RPMI8226 (cell line): ENCODE measurements at places on chromosomes 4 and X.

DNA sequence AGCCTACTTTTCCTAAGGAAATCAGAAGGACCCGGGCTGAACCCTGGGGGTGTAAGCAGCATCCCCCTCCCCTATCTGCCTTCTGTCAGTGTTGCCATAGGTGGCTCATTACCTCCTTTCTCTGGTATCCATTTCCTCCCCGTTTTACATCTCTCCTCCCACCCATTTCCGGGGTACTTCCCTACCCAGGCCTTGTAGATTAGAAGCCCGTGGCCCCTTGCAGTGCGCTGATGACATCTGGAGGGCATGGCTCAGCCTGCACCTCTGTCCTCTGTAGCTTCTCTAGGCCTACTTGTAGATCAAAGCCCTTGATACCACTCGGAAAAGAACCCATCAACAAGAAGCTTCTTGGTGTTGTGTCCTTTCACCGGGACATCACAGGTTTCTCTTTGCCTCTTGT is 71.8 kb downstream of the NBDY start:
- no peak for DNase-seq

DNA sequence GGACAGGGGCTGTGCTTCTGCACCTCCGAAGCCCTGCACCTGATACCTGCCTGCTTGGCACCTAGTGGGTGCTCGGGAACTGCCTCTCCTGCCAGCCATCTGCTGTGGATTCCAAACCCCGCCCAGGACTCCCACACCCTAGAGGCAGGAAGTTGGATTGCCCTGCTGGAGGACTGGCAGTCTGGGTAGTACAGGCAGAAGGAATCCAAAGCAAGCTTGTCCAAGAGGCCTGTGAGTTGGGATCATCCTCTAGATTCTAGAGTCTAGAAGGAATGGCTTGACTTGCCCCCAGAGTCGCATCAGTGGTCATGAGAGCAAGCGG is 64.6 kb upstream of the MTM1 start:
- no peak for DNase-seq

GRCh38 chr4:82785611-82786400 is 12.8 kb downstream of the SCD5 start:
- DNase-seq: no peak

DNA sequence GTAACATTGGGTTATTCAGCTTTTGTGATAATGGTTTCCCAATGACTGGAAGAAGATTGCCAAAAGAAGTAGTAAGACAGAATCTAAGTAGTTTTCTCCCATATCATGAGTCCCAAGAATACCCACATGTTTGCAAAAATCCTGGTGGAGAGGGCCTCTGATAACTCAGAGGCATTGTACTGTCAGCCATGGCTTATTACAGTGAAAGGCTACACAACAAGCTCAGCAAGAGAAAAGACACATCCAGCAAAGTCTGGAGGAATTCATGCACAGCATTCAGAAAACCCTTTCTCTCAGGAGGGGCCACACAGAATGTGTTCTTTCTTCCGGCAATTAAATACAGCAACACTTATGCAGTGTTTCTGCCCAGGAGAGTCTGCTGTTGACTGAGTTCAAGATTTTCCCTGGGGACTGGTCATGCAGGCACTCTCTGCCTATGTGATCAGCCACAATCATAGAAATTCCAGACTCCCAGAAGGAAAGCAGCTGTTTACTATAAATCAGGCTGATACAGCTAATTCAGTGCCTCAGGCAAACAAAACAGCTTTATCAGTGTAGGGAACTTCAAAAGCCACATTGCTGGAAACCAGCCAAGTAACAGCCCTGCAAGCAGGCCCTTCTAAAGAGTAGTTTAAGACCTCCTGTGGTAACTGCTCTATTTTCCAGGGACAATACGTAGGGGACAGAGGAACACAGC is 937.1 kb downstream of the CCSER1 start:
- DNase-seq: no peak

DNA sequence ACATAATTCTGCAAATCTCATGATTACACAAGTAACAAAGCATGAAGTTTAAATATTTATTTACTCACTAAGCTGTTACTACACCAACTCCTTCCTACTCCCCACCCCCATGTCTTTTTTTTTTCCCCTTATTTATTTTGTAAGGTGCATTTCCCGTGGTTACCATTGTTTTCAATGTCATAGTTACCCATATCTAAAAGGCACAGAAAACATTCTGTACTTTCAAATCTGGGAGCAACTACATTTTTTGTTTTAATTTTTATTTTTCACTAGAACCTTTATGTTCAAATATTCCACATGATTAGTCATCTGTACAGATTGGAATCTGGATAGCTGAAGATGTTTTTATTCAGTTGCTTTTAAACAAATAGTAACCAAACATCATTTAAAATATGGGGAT is 62.8 kb downstream of the PPP3CA start:
- DNase-seq: no peak

DNA sequence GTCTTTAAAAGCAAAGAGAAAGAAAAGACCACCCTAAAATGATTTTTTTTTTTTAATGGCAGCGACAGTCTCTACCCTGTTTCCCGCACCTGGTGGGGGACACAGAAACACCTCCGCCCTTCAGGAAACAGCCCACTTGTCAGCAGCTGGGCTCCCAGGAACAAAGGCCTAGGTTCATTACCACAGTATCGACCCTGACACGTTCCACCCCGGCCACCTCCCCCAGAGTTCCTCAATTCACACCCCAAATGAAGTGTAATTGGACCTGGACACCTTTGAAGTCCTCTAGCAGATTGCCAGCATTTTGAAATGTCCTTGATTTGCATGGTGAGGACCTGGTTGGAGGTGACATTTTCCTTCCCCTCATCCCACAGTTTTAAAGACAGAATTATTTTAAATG is 175.0 kb upstream of the BCOR start:
- no peak for DNase-seq

- peak; percentile 56 for DNase-seq
Measured at GRCh38 chrX:103404231-103405008, 28.1 kb downstream of the BEX3 start.

DNA sequence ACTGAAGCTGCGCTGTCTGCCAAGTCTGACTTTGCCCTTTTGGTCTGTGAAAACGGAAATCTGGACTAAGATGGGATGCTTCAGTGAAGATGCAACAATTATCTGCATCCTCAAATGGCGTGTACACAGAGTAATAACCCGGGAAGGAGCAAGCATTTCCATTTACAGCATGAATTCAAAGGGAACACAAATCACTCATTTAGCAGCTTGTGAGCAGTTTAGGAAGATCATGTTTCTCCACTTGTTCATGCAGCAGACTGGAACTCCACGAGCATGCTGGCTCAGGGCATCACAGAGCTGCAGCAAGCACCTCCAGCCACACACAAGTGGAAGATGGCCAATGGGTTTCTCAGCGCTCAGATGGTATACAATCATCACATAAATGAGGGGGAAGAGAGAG is 175.5 kb downstream of the NLGN4X start:
- DNase-seq: no peak

DNA sequence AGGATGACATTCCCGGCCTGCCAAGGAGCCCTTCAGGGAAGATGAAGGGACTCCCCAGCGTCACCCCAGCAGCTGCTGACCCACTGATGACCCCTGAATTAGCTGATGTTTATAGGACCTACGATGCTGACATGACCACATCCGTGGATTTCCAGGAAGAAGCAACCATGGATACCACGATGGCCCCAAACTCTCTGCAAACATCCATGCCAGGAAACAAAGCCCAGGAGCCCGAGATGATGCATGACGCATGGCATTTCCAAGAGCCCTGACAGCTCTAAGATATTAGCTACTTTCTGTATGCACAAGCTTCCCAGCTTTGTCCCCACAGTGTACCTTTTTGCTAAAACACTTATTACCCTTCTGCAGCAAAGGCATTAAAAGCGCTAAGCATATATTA is 14.4 kb downstream of the AMBN start:
- no peak for DNase-seq

GRCh38 chr4:83231620-83232076 is 53.0 kb downstream of the COQ2 start:
- peak; percentile 7 for DNase-seq

GRCh38 chrX:14050709-14051108 is 21.0 kb upstream of the GEMIN8 start:
- DNase-seq: no peak

- DNase-seq: no peak
Measured at GRCh38 chrX:123181233-123181914, 2.7 kb upstream of the GRIA3 start.

GRCh38 chr4:89347363-89348025 is 39.9 kb upstream of the GPRIN3 start:
- DNase-seq: no peak

- no peak for DNase-seq
Measured at GRCh38 chr4:159308566-159309340, 205.9 kb downstream of the RAPGEF2 start.

GRCh38 chrX:8679550-8679949 is 52.4 kb downstream of the ANOS1 start:
- no peak for DNase-seq
